ENCODE measurements at places on chromosomes 11 and 22.

- no peak for DNase-seq
These were observed 28.7 kb upstream of the CTSD start for GRCh38 chr11:1792461-1792860.

GRCh38 chr11:116525961-116526495 is 246.8 kb downstream of the BUD13 start:
- DNase-seq, result no peak

DNA sequence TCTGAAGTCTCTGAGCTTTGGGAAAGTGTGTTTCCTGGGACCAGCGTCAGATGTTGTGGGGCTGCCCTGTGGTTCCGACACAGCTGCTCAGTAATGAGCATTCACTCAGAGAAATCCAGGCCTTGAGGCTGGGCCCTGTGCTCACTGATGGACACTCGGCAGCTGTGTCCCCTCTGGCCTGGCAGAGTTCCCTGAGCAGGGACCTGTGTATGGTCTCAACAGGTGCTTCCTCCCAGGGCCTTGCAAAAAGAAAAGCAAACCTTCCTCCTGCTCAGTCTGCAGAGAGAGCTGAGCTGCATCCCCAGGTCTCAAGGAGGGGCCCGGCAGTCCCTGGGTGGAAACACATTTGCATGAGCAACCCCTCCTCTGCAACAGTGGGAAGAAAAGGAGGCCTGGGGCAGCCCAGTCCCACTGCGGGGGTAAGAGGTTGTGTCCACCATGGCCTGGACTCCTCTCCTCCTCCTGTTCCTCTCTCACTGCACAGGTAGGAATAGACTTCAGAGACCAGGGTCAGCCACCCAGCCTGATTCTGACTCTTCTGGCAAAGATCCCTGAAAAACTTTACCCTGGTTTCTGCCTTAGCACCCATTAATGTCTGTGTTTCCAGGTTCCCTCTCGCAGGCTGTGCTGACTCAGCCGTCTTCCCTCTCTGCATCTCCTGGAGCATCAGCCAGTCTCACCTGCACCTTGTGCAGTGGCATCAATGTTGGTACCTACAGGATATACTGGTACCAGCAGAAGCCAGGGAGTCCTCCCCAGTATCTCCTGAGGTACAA is 131.2 kb downstream of the VPREB1 start:
- no peak for DNase-seq

- no peak for DNase-seq
These were observed 12.4 kb upstream of the SLC39A13 start for GRCh38 chr11:47396049-47396320.

GRCh38 chr11:99686838-99687237 is 666.1 kb downstream of the CNTN5 start:
- DNase-seq, result no peak

GRCh38 chr11:17498058-17498457 is 21.4 kb upstream of the ABCC8 start:
- DNase-seq, result no peak
